ENCODE measurements at places on chromosomes 6 and 20.

DNA sequence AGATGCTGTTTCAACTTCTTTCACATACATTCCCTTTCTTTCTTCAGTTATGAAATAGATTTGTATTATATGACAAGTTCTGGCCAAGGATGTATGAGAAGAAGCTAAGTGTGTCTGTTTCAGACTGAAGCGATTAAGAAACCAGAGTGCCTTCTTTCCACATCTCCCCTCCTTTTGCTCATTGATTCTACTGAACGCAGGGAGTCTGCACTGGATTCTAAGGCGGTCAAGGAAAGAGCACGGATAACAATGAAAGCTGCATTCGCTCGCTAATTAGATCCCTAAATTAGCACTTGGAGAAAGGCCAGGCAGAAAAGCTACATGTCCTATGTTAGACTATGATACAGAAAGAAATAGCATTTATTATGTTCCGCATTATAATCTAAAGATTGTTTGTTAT, 267.7 kb downstream of the HAO1 start:
- no peak for DNase-seq

GRCh38 chr6:36752886-36753506, 55.4 kb downstream of the RAB44 start:
- no peak for DNase-seq

DNA sequence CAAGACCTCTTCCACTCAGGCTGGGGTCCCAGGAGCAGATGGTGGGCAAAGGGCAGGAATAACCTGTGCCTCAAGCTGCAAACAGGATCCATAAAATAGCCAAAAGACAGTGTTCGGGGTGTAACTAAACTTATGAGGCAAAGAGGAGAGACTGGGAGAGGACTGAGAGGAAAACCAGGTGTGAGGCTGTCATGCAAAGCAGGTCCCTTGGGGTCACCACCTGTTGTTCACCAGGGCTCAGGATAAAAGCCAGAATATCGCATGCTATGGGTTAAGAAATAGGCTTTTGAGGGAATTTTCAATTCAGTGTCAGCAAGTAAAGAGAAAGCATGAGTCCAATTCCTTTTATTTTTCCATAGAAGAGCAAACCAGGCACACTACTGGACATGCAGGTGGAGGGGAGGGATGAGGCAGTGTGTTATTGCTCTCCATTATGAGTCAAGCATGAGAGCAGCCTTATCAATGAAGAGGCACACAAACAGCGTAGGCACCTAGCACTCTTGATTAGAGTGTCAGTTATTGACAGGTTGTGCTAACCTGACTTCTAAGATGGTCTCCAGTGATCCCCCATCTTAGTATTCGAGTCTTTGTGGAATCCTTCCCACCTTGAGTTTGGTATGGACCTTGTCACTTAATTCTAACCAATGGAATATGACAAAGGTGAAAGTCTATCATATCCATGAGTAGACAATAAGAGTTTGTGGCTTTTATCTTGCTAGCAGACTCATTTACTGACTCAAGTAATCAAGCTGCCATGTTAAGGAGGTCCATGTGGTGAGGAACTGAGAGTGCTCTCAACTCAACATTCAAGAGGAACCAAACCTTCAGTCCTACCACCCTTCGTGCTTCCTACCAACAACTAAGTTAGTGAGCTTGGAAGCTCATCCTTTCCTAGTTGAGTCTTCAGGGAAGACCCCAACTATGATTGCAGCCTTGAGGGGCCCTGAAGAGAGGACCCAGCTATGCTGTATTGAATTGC, 18.8 kb downstream of the HLA-E start:
- DNase-seq, result no peak

DNA sequence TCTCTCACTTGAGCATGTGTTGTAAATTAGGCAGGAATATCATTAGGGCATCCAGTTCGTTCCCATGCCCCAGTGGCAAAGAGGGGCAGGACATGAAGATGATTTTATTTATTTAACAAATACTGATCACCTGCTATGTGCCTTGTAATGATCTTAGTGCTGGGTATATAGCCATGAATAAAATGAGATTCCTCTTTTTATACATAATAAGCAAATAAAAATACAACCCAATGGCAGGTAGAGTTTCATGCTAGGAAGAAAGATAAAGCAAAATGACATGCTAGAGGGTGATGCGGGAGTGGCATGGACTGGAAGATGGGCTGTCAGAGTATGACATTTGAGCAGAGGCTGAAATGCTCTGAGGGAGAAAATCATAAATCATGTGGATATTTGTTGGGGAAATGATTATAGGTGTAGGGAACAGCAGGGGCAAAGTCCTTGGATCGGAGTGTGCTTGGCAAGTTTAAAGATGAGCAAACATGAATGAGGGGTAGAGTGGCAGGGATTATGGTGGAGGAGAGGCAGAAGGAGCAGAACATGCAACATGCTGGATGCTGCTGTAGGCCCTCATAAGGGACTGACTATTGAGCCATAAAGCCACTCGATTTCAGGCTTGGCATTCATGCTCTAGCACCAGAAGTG, 342.1 kb downstream of the PLCB1 start:
- no peak for DNase-seq

GRCh38 chr6:22146931-22147701, 149.7 kb downstream of the PRL start:
- DNase-seq, result no peak

GRCh38 chr6:157284738-157285421, 38.4 kb downstream of the TMEM242 start:
- DNase-seq, result no peak

DNA sequence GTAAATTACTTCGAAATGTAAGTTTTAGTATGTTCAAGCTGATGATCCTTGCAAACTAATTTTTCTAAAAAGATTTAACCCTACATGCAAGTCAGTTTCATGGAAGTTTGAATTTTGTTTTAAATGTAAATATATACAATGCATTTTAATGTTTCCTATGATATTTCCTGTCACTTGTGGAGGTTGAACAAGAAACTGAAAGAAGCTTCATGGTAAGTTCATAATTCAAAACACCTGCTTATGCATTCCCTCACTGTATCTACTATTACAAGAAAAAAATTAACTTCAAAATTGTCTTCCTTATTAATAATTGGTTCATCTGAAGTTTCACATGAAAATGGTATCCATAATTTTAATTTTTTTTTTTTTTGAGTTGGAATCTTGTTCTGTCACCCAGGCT, 24.8 kb downstream of the KIF6 start:
- DNase-seq, result no peak

DNA sequence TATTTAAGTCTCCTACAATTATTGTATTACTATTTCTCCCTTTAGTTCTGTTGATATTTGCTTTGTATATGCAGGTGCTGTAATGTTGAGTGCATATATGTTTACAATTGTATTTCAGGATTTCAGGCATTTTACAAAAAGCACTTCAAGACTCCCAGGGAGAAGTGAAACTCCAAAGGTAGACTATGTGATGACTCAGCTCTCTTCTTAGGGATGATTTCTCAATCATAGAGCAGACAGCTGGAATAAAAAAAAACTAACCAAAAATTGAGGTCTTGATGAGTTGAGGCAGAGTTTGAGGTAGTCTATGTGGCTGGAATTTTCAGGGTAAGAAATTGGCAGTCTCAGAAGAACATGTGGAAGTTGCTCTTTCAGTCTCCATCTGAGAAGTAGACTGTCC, 786.1 kb downstream of the TFAP2A start:
- DNase-seq, result no peak

DNA sequence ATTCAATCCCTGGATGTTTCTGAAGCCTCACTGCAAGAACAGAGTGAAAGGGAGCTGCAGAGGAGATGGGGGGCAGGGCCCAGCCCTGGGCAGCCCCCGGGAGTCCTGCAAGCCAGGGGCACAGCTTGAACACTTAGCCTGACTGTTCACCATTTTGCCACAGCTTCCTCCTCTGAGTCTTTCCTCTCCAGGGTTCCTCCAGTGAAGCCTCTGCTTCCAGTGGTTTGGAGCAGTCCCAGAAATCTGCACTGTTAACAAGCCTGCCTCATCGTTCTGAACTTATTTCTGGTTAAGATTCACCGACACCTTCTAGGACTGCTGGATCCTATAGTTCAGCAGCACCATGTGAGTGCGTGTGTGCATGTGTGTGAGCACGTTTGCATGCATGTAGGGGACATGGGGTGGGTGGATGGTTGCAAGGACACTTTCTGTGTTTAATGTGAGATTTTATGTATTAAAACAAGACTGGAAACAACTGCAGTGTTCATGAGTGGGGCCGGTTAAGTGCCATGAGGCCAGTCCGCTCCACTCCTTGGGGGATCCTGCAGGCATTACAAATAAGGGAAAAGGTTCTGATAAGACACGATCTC, 24.6 kb downstream of the CEBPB start:
- no peak for DNase-seq

- no peak for DNase-seq
These were observed 4.1 kb upstream of the TBC1D32 start for GRCh38 chr6:121338366-121338765.

- no peak for DNase-seq
These were observed 114.0 kb upstream of the FKBP1C start for GRCh38 chr6:63097222-63097621.

- no peak for DNase-seq
These were observed 49.8 kb downstream of the MAP3K7 start for GRCh38 chr6:90537027-90537426.

DNA sequence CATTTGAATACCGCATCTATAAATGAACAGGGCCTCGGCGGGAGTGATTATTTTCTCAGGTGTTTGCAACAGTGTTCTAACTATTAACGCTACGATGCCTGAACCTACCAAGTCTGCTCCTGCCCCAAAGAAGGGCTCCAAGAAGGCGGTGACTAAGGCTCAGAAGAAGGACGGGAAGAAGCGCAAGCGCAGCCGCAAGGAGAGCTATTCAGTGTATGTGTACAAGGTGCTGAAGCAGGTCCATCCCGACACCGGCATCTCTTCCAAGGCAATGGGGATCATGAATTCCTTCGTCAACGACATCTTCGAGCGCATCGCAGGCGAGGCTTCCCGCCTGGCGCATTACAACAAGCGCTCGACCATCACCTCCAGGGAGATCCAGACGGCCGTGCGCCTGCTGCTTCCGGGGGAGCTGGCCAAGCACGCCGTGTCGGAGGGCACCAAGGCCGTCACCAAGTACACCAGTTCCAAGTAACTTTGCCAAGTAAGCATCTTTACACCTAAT, 70.9 kb downstream of the HFE start:
- DNase-seq, result peak; percentile 98

DNA sequence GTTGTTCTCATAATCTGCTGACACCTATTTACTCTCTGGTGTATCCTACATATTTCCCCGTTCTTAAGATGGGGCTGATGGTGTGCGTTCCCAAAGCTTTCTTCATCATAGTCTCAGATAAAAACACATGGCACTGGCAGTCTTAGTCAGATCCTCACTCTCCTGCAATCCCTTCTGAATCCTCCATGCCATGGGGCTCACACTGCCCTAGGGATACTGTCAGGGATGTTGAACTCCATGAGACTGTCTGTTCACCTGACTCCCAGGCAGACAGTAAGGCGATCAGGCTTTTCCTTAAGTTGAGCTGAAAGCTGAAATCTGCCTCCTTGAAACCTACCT, 76.0 kb downstream of the SLX4IP start:
- no peak for DNase-seq

GRCh38 chr6:48535582-48536009, 424.6 kb upstream of the PTCHD4 start:
- no peak for DNase-seq

DNA sequence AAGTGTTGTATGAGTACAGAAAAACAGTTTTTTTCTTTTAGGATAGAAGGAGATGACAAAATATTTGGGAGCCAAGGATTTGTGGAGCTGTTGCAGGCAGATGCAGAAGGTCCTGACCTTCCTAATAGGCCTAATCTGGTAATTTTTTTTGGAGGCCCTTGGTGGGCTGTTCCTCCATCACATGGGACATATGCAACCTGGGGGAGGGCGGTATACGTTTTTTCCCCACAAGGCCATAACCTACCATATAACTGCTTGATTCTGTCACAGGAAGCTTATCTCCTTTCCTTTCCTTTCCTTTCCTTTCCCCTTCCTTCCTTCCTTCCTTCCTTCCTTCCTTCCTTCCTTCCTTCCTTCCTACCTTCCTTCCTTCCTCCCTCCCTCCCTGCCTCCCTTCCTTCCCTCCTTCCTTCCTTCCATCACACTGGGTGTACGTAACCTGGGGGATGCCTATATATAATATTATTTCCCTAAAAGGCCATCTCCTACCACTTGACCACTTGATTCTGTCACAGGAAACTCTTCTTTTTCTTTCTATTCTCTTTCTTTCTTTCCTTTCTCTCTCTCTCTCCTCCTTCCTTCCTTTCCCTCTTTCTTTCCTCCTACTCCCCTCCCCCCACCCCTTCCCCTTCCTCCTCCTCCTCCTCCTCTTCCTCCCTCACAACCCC, 185.0 kb upstream of the KCNK16 start:
- no peak for DNase-seq

GRCh38 chr6:31479933-31480535, 17.9 kb upstream of the MICB start:
- DNase-seq, result no peak

DNA sequence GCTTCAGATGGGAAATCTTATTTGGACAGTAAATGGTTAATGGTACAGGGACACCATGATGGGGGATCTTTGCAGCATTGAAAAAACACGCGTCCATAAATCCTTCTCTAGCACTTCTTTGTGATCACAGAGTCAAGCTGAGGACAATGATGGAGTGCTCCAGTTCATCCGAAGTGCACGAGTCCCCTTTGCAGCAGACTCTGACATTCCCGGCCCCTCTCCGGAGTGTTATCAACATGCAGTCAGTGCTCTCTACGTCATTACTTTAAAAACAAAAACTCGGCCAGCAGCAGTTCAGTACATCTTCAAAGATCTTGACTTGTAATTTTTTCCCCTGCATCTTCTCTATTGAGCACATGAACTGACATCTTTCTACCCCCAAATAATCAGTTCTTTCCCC, 185.5 kb upstream of the AKAP12 start:
- DNase-seq, result no peak

DNA sequence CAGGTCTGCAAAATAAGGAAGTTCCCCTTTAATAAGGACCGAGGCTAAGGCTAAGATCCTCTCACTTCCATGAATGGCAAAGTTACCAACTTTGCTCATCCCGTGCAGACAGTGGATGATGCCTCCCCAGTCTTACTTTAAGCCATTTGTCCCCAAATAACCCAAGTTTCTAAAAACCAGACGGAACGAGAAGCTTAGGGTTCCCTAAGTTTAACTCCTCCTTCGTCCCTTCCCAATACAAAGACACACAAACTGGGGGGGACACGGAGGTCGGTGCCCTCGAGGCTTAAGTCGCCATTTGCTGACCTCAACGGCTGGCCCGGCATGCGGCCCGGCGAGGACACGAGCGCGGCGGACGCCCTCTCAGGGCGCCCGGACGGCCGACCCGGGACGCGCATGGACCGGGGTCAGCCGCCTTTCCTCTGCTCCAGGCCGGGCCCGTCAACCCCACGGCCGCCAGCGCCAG, 527 bp downstream of the FBXO30 start:
- no peak for DNase-seq

- no peak for DNase-seq
These were observed 19.5 kb downstream of the ADNP start for GRCh38 chr20:50911716-50912115.

- no peak for DNase-seq
These were observed 20.5 kb downstream of the FYN start for GRCh38 chr6:111852725-111853124.

- no peak for DNase-seq
These were observed 15.6 kb upstream of the DAAM2 start for GRCh38 chr6:39776581-39776980.
